ENCODE measurements at places on chromosomes 2 and 18.

- no peak for DNase-seq
Observed at GRCh38 chr18:28409811-28410210, 232.9 kb upstream of the CDH2 start.

GRCh38 chr18:2897448-2898185, 50.8 kb downstream of the EMILIN2 start:
- no peak for DNase-seq

DNA sequence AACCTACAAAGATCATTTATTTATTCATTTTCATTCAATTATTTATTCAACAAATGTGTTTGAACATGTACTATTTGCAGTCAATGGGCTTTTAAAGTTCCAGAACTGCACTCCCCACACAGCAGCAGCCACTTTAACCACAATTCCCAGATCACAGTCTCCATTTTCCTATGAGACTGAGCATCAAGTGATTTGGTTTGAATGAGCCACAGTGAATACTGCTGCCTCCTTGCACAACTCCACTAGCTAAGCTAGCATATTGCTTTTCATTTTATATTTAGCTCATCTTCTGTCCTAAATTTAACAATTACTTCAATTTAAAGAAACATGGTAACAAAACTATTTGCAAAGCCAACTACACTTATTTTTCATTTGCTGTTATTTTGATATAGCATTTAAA, 353.4 kb upstream of the VRK2 start:
- no peak for DNase-seq

GRCh38 chr2:229193281-229193680, 77.8 kb downstream of the PID1 start:
- DNase-seq = no peak

GRCh38 chr2:85999061-85999831, 106.4 kb downstream of the POLR1A start:
- no peak for DNase-seq

DNA sequence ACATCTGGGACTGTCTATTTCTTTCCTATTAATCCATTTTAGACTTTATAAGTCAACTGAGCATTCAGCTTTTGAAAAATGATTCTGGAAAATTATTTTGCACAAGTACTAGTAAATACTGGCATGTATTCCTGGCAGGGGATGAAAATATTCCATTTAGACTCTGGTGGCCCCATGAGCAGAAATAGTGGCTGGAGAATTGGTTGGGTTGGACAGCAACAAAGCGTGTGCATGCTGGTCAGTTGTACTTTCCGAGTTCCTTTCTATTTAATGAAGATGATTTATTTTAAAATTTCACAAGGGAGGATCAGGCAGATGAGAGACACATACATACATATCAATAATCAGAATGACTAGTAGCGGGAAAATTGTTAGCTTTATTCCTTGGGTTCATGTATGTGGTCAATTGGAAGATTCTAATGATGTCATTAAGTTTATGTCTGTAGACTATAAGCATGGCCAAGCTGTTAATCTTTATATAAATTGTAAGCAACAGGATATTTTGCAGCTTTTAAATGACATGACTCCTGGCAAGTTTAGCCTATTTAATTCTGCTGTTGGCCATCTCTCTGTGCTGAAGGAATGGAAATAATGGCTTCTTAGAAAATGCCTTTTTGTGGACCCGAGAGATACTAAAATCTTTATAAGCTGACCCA, 541.6 kb downstream of the SLC4A3 start:
- DNase-seq = no peak

DNA sequence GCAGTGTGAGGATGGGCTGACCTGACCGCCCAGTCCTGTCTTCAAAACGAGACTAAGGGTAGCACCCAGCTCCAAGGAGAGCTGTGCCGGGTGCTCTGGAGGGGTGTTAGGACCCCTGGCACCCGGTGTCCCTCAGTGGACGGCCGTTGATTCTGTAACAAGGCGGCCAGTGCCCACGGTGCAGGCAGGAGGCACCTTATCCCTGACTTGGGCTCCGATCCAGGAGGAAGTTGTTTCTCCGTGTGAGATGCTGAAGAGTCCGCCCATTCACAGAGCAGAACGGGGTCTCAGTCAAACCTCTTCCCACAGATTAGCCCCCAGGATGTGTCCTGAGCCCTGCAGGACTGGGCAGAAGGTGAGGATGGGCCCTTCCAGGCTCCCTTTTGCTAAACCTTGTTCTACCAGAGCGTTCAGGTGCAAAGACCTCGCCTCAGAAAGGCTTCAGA, 123.0 kb downstream of the NFATC1 start:
- no peak for DNase-seq

- DNase-seq = peak; percentile 85
Observed at GRCh38 chr18:6650127-6650507, 79.4 kb upstream of the ARHGAP28 start.

- DNase-seq = no peak
Observed at GRCh38 chr2:30666266-30666874, 140.9 kb downstream of the CAPN13 start.

- no peak for DNase-seq
Observed at GRCh38 chr2:47606172-47606571, 176.8 kb upstream of the MSH6 start.

DNA sequence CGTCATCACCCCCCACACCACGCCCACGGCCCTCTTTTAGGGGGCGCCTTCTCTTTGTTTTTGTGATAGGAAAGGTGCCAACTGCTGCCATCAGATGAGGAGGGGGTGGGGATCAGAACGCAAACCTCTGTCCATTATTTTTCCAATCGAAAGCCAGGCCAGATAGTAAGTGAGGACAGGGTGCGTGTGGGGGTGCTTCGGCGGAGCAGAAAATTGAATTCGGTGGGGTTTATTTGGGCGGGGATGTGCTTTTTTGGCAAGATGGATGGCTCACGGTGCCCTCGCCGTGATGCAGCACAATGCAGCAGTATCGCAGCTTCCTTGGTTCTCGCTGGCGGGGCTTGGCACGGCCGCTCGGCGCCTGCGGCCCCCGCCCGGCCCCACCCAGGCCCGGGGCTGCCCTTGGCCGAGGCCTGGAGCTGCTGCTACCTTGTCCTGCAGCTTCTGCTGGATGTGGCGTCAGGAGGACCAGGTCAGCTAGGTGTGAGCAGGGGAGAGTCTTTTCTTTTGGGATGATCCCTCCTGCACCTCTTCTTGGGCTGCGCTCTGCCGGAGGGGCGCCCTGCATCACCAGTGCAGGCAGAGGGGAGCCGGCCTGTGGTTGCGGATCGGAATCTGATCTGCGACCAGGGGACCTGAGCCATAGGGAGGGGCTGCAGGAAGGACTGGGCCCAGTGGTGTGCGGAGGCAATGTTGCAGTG, 1.3 kb downstream of the SPTBN1 start:
- DNase-seq = peak; percentile 43

GRCh38 chr2:112877423-112877822, 33.5 kb upstream of the IL37 start:
- DNase-seq = no peak

DNA sequence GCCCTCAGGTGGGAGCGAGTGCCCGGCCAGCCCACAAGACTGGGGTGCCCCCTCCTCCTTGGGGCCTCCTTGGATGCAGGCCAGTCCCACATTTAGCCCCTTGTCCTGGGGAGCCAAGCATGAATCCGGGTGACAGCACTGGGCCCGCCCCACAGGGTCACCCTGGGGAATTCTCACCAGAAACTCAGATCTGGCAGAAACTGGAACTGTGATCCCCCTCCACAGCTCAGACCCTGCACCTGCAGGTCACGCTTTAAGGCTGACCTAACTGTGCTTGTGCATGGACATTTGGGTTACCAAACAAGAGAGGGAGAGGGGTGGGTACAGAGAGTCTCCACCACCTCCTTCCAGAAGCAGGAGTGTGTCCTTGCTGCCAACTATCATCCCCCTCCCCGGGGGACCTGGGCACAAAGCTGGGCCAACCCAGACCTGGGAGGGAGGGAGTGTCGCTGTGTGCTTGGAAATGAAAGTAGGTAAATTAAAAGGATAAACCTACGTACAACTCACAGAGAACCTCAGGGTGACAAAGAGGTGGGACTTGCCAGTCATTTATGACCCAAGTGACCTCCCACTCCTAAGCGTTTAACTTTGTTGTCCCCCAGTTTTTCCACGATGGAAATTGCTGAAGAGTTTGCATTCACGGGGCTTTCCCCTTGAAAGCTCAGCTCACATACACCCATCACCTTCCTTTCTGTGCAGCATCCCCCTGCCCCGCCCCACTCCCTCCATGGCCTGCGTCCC, 9.1 kb downstream of the ITM2C start:
- no peak for DNase-seq

DNA sequence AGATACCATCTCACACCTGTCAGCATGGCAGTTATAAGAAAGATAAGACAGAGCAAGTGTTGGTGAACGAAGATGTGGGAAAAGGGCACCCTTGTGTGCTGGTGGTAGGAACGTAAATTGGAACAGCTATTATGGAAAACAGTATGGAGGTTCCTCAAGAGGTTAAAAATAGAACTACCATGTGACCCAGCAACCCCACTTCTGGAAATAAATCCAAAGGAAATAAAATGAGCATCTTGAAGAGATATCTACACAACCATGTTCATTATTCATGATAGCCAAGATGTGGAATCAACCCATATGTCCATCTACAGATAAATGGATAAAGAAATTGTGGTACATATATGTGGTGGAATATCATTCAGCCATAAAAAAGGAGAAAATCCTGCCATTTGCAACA, 26.9 kb downstream of the NGEF start:
- DNase-seq = no peak

DNA sequence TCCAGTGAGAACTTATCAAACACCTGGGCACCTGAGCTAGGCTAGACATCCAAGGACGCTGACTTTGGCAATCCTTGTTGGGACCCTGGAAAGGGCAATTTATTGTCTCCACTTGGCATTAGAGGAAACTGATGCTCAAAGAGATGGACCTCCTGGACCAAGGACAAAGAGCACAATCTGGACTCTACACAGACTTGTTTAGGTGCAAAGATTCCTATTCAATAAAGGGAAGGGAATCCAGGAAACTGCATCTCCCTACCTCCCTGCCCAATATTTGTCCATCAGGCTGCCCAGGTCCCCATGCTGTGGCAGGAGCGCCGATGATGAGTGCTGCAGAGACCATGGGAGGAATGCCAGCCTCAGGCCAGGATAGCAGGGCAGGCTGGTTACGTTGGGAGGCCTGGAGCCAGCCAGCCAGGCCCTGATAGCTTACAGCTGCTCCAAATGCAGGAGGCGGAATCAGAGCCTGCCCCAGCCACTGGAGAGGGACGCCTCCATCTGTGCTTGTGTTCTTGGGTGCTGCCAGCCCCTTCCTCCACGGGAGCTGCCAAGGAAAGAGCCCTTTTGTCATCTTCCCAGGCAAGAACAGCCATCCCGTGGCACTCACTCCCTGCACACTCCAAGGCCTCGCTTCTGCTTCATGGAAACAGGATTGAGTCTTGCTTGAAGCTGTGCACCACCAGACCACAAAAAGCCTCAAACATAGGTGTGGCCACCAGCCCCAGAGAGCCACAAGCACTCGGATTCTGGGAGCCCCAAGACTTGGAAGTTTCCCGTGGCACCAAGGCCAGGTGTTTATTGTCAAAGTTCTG, 60.0 kb downstream of the HS1BP3 start:
- no peak for DNase-seq

DNA sequence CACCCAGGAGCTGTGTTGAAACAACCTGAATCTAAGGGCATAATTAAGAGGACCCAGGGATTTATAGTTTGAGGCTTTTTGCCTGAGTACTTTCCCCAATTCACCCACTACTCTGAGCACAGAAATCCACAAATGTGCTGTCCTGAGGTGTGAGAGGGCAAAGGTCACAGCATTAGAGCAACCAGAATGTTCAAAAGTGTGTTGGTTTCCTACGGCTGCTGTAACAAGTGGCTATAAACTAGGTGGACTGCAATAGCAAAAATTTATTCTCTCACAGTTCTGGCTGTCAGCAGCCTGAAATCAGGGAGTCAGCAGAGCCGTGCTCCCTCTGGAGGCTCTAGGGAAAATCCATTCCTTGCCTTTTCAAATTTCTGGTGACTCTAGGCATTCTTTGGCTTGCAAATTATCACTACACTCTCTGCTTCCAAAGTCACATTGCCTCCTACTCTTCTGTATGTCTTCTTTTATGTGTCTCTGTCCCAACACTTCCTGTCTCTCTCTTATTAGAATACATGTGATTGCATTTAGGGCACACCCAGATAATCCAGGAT, 91.4 kb upstream of the TACR1 start:
- no peak for DNase-seq

GRCh38 chr2:29703336-29703735, 218.1 kb downstream of the ALK start:
- no peak for DNase-seq

GRCh38 chr2:113791697-113792590, 35.5 kb upstream of the SLC35F5 start:
- no peak for DNase-seq

GRCh38 chr2:43707255-43708015, 31.2 kb upstream of the C1GALT1C1L start:
- DNase-seq = no peak

GRCh38 chr18:63758615-63759240, 16.5 kb upstream of the SERPINB7 start:
- peak; percentile 46 for DNase-seq

- DNase-seq = no peak
Observed at GRCh38 chr2:176066645-176067588, 16.8 kb downstream of the EVX2 start.

- DNase-seq = no peak
Observed at GRCh38 chr2:232486558-232487384, 863 bp downstream of the ECEL1 start.

- no peak for DNase-seq
Observed at GRCh38 chr2:102304268-102304667, 7.1 kb upstream of the IL1RL1 start.

GRCh38 chr2:164388511-164388910, 232.8 kb downstream of the GRB14 start:
- DNase-seq = no peak

GRCh38 chr18:55964171-55964570, 376.2 kb upstream of the TCF4 start:
- no peak for DNase-seq

- DNase-seq = no peak
Observed at GRCh38 chr2:43083710-43084698, 142.4 kb downstream of the ZFP36L2 start.

DNA sequence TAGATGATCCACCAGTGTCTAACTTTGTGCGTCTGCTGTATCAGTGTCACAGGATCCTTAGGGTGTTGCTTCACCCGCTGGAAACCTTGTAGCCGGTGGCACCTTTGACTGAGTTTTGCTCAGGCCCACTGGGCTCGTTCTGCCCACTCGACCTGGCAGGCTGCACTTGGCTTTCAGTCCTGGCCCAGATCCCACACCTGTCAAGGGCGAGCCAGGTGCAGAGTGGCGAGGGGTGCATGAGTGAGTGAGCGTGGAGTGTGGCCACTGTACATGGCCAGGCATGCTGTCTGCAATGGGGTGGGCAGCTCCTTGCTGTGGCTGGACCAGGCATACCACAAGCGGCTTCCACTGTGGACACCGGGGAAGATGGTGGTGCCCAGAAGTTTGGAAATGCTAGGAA, 179.0 kb downstream of the FAM210A start:
- no peak for DNase-seq

GRCh38 chr2:180523621-180524340, 456.6 kb upstream of the UBE2E3 start:
- DNase-seq = no peak

GRCh38 chr2:10329880-10330699, 27.4 kb downstream of the HPCAL1 start:
- no peak for DNase-seq

Measured in NCI-H1092 treated with DMSO at 0.1 percent for 48 hours (cell line).